Amniotic epithelial cell (primary cell): ENCODE measurements at places on chromosomes 6 and 20.

DNA sequence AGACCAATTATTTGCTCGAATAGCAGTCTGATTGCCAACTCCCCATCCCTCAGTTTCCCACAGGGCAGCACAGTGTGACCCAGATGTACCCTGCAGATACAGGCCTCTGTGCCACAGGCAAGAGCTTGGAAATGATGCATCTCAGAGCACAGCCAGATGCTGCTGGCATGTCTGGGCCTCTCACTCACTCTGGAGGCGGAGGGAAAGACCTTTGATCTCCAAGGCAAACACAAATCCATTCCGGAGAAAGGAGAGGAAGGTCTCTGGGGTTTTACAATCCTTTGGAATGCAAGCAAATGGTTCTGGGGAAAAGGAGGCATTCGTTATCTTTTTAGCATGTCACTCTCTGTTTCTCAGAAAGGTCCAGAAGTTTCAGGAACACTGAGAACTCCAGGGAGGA is 74.2 kb downstream of the RIOK1 start:
- DNase-seq, result peak; percentile 88

GRCh38 chr6:155635416-155635815 is 179.8 kb upstream of the NOX3 start:
- DNase-seq, result no peak

DNA sequence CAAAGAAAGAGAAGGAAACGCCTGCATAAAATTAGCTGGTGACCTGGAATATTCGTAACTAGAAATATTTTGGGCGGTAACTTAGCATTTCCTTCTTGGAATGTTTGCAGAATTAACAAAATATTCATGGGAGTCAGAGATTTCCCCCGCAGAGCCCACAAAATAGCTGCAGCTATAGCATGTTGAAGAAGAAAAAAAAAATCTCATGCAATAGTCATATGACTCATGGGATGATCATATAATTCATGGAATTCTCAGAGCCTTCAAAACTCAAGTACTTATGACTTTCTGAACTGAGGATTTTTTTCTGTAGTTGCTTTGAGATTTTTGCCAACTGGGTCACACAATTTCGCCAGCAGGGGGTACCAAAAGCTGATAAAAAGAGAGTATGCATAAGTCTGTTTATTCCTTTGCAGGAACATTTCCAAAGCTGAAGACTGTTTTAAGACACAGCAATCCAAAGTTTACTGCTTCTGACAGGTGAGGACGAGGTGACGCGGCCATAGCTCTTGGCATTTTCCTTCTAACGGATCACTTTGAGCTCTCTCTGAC is 586.0 kb upstream of the CHD6 start:
- DNase-seq, result no peak

GRCh38 chr6:17653198-17653882 is 53.2 kb downstream of the FAM8A1 start:
- no peak for DNase-seq
